ENCODE measurements at places on chromosomes 12 and 14.

DNA sequence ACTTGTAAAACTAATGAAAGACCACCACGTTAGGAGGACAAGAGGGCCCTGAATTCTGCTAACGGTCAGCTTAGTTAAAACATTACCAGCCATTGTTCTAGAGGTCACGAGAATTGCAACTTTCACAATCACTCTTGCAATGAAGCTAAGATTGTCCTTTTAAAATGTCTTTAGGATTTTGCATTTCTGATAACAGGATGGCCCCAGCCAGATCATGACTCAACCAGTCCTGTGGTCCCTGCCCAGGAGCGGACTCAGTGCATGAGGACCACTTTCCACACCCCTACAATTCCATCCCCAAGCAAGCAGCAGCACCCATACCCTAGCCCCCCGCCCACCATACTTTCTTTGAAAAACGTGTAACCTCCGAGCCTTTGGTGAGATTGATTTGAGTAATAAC lies 28.7 kb downstream of the HSP90AA1 start:
- DNase-seq = no peak

GRCh38 chr12:45611061-45611460 lies 118.4 kb upstream of the ARID2 start:
- DNase-seq = no peak

DNA sequence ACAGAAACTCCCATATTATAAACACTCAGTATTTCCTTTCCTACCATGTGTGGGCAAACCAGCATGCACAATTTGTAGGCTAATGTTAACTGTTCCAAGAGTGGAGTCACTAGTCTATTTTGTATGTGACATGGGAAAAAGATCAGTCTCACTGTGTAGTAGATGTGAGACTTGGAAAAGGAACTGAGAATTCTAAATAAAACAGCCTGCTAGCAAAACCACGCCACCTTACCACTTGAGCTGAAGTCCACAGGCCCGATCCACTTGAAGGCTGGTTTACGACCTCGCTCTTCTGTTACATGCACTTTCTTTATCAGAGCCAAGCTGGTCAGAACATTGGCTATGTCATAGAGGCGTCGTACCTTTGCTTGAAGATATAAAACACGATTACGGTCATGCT lies 22.5 kb downstream of the E2F7 start:
- no peak for DNase-seq

GRCh38 chr12:92334552-92334951 lies 188.9 kb upstream of the BTG1 start:
- no peak for DNase-seq

GRCh38 chr12:113245695-113246477 lies 24.6 kb downstream of the TPCN1 start:
- DNase-seq = no peak

DNA sequence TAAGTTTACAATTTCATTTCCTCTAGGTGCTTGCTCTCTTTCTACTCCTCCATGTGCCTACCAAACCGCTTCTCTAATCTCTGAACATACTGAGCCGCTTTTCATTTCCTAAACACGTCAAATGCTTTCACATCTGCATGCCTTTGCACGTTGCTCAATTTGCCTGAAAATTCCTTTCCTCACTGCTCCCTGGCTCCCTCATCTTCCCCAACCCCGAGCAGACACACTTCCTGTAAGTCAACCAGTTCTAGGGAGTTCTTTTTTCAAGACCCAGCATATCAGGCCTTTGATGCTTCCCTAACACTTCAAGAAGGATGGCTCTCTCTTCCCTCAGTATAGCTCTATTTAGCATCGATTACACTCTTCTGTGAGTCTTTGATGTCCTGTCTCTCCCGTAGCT lies 50.3 kb downstream of the LMO3 start:
- no peak for DNase-seq

DNA sequence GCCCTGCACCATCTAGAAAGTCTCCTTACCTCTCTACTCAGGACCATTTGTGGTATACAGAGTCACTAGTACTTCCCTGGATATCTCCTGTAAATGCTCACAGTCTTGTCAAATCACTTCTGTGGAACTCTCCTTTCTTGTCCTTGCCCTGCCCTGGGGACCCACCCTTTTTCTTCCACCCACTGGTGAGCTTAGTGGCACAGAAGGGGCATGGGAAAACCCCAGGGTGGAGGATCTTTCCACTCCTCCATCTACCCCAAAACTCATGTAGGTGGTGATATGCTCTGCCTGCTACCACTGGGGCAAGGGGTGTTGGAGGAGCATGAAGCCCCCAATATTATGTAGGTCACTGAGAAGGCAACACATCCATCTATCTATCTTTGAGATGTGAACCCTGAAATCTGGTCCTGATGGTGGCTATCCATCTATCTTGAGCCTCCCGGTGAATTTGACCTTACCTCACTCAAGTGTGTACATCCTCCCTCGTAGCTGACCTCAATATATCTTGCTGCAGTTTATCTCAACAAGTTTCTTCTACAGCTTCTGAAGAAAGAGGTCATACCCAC lies 943 bp downstream of the TESPA1 start:
- no peak for DNase-seq

DNA sequence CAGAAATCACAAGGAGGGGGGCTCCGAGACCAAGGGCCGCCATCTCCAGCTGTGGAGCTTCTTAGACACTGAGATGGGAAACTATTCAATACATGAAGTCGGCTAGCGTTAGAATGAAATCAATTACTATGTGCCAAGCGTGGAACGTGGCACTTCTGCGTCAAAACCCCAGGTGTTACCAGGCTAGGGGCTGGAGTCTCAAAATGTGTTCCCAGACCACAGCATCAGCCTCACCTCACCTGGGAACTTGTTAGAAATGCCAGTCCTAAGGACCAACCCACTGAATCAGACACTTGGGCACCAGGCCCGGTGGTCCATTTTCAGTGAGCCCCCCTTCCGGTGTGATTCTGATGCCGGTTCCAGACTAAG lies 5.0 kb upstream of the SETD1B start:
- no peak for DNase-seq

GRCh38 chr14:94292872-94293577 lies at the start of gene SERPINA10:
Gene SERPINA10 (minus strand): TSS chr14:94293268. CDS start chr14:94290593, 2,675 bp downstream.
- DNase-seq = no peak

DNA sequence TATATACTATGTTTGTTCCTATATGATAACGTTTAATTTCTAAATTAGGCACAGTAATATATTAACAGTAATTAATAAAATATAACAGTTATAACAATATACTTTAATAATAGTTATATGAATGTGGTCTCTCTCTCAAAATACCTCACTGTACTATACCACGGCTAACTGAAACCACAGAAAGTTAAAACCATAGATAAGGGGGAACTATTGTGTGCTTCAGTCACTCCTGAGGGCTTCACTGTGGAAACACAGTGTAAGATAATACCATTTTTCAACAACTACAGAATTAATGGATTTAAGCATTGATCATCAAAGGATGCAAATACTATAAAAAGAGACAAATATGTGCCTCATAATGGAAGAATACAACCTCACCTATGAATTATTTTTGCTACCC lies 266.4 kb upstream of the RGS6 start:
- DNase-seq = no peak

- no peak for DNase-seq
Measured at GRCh38 chr12:69039911-69040310, 106.9 kb upstream of the CPM start.

All from CD4-positive, alpha-beta T cell treated with Interleukin-15 for 4 hours (primary cell).